Mammary epithelial cell (primary cell): ENCODE measurements at places on chromosomes 6 and 20.
A peak's percentile ranks its signal among the peaks of the same experiment; 100 is the strongest.

DNA sequence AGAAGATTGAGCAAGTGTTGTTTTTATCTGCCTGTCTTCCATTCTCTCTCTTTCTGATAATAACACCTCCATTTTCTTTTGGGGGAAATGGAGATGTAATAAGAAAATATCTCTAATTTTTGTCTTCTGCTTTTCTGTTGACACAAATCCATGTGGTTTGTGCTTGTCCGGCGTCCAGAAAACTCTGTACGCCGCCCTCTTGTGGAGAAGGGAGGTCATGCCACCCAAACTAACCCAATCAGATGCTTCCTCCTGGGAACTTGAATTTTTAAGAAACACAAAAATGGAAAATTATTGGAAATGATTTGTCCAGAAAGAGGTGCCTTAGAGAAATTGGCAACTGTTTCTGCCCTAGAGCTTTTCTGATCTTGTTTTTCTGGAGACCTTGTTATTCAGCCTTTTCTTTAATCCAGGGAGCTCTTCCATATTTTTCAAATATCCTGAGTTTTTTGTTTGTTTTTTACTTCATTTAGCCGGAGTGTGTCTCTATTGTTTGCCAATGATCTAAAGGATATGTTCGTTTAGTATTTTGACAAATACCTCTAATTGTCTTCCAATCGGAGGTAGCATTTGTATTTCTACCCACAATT, 17.8 kb upstream of the FNDC1 start:
- peak; percentile 19 for DNase-seq

GRCh38 chr6:6891949-6892461, 215.8 kb upstream of the RREB1 start:
- peak; percentile 38 for DNase-seq

GRCh38 chr20:61643656-61644377, 391.8 kb downstream of the CDH4 start:
- no peak for DNase-seq

DNA sequence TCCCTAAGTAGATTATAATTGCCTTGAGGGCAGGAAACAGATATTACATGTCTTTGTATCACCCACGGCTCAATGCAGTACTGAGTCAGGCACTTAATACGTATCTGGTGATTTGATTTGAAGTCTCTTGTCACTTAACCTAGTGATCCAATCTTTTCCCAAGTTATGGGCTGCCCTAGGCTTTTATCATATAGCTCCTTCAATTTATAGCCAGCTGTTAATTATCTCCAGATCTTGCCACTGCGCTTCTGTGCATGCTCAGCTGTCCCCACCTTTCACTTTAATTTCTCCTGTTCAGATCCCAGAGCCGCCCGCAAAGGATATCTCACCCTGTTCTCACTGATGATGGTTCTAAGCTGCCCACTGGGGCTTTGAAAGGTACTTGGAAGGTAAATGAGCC, 41.9 kb downstream of the SNHG17 start:
- DNase-seq = no peak

- DNase-seq = peak; percentile 58
Measured at GRCh38 chr6:145147559-145147958, 587.8 kb downstream of the EPM2A start.

DNA sequence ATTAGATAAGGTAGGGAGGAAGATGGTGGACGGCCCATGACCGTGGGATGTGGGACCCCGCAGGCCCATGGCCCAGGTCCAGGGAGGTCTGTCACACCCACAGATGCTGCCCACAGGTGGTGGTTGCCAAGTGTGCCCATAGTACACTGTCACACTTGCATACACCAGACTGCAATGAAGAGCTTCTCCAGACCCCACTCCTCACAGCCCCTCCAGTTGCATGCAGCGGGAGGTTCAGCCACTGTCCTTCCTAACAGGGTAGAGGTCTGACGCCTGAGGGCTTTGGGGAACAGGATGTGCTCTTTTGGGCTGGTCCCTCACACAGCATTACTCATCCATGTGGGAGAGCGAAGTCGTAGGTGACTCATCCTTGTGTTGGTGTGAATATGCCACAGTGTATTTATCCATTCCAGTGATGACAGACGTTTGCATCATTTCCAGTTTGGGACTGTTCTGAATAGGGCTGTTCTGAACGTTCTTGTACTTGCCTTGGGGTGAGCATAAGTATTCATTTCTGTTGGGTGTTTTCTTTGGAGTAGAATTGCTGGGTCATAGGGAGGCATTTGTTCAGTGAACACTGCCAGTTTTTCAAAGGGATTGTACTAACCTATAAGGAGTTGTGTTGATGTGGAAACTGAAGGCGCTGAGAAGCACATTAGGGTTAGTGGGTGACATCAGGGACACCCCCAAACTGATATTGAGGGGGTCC, 10.1 kb upstream of the PYGB start:
- DNase-seq = peak; percentile 100

DNA sequence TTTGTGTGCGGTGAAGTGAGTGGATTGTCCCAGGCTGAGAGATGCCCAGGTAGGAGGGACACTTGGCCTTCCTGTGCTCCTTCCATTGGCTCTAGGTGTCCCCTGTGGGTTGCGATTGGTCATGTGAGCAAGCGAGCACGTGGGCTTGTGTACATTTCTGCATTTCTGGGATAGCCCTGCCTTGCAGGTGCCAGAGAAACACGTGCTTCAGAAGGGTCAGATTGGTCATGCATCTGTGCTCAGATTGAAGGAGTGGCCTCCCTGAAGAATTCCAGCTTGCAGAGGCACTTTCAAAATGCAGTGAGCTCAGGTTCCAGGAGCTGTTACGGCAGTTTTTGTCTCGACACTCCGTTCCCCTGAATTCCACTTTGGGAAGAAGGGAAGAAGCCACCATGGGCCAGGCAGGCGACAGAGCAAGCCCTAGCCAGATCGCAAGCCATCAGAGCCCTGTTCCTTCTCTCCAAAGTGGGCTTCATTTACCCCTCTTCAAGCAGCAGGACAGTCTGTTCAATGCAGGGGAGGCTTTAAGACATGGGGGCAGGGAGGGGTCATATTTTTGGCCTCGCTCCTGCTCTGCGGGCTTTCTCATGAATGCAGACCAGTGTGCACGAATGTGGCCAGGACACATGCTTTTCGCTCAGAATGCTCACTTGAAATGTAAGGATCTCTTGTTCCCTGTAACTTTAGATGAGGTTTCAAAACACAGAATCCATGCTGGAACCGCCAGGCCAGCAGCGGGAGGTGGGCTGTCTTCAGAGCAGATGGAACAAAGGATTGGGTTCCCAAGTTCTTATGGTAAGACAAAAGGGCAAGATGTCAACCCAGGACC, 78.6 kb upstream of the AKAP12 start:
- DNase-seq = peak; percentile 5

GRCh38 chr20:10761786-10762185, 88.0 kb upstream of the JAG1 start:
- no peak for DNase-seq

DNA sequence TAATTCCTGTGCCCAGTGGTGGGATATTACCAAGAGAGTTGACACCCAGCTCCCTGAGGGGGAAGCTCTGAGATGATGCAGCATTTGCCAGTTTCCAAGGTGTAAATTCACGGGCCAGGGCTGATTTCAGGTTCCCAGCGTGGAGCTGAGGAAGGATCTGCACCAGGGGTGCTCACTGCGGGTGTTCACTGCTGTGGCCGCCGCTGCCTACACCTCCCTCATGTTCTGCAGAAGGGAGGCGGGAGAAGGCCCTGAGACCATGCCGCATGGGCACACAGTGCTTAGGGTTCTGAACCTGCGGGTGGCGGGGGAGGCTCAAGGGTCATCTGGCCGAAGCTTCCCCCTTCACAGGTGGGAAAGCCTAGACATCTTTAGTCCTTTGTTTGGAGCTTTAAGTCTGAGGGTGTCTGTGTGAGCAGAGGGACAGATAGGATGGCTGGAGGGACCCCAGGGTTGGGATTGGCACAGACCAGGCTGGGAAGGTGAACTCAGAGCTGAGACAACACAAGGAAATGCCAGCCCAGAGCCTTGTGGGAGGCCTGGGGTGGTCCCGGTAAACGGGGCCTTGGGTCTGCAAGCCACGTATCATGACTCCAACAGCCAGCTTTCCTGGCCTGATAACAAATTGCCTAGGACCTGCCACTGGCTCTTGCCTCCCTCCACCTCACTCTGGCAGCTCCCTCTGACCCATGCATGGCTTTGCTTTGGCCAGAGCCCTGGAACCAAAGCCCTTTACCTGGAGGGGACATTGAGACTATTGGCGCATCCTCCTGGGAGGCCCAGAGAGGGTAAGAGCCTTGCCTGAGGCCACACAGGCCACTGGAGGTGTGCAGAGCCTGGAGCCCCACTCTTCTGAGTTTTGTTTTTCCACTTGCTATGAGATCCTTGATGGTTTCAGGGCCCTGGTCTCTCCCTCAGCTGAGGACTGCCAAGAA, 40.4 kb downstream of the SYNJ2 start:
- no peak for DNase-seq

DNA sequence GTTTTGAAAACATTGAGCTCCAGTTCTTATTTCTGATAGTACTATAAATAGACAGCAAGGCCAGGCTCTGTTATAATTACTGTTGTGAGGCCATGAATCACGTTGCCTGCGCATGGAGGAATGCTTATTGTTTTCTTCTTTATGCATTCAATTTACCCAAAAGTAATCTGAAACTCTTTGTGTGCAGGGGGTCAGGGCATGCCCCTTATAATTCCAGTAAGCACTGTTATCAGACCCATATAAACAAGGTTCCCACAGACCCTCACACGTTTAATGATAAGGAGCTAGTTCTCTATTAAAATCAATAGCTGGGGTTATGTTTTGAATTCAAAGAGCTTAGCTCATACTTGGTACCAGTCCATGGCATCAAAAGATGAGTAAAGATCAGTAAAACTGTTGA, 174.8 kb upstream of the ARG1 start:
- no peak for DNase-seq

GRCh38 chr6:4380881-4381281, 245.5 kb upstream of the ECI2 start:
- no peak for DNase-seq

DNA sequence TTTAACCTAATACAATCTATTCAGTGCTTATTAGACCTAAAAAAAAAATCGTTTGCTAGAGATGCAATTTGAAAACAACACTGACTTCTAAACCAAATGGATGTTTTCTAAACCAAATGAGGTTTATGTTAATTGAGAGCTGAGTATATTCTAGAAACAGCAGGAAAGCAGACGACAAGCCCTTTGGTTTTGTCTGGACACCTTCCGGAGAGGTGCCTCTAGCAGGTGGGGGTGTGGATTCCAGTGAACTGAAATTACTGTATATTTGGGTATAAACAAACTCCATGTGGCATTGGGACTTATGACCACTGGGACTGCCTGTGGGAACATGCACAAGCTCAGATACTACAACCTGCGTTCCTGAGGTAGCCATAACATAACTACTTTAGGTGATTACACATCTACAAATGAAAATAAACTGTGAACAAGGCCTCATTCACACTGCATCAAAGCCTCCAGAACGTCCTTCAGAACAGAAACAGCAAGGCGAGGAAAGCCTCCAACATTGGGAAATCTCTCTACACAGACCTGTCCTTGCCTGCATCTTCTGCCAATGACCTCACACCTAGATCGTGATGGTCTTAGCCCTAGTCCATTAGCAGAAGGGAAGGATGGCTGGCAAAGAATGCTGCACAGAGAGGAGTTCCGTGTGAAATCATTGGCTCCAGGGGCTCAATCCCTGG, 206.8 kb upstream of the FOXQ1 start:
- DNase-seq = peak; percentile 79

GRCh38 chr6:129525055-129525454, 184.9 kb downstream of the ARHGAP18 start:
- no peak for DNase-seq

DNA sequence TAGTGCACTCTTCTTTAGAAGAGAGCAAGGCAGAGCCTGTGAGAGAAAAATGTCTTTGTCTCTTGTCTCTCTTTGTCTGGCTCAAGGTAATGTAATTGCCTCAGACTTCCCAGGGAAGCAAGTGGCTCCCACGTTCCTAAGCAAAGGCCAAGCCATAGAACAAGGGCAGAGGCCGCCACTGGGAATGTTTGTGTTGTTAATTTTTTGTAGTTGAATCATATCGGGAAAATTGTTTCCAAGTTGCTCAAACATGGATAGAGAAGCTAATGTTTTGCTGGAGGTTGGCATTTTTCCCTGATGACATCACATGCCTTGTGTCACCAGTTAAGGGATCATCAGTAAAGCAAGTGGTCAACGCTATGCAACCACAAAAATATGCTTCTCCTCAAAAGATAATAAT, 211.5 kb upstream of the FOXA2 start:
- DNase-seq = peak; percentile 87

- no peak for DNase-seq
Measured at GRCh38 chr6:38739532-38739931, 24.4 kb downstream of the DNAH8 start.

DNA sequence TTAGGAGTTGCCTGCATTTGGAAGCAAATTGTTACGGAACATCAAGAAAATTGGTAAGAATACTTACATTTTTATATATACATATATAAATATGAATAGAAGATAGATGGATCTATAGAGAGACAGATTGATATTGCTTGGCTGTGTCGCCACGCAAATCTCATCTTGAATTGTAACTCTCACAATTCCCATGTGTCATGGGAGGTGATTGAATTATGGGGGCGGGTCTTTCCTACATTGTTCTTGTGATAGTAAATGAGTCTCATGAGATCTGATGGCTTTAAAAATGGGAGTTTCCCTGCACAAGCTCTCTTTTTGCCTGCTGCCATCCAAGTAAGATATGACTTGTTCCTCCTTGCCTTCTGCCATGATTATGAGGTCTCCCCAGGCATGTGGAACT, 180.8 kb upstream of the HEY2 start:
- no peak for DNase-seq

GRCh38 chr6:75393806-75394205, 99.8 kb downstream of the FILIP1 start:
- no peak for DNase-seq

GRCh38 chr6:15137086-15137485, 108.8 kb upstream of the JARID2 start:
- DNase-seq = no peak

DNA sequence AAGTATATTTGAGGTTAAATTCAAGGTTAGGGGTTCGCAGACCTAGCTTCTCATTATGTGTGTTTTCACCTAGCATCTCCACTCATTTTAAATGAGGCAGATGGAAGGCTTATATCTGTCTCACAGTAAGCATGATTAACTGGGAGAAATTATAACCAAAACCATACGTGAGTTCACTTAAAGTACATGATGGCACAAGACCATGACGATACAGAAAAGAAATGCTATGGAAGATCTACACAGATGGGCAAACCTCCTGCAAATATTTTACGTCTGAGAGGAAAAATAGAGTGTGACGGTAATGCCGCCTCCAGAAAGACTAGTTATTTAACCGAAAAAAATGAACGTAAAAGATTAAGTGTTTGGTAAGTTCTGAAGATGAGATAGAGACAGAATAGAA, 337.8 kb downstream of the FARS2 start:
- DNase-seq = no peak

GRCh38 chr6:3579652-3580175, 122.9 kb upstream of the SLC22A23 start:
- DNase-seq = no peak

- no peak for DNase-seq
Measured at GRCh38 chr6:88761237-88762031, 202.0 kb downstream of the RNGTT start.

GRCh38 chr6:104828478-104828877, 31.2 kb downstream of the HACE1 start:
- DNase-seq = no peak

- no peak for DNase-seq
Measured at GRCh38 chr6:167079853-167080297, 43.0 kb upstream of the CCR6 start.

GRCh38 chr6:30507849-30508827, 18.8 kb downstream of the HLA-E start:
- DNase-seq = no peak
